CD4-positive, alpha-beta T cell treated with Interleukin-21 for 1 hour (primary cell): ENCODE measurements at places on chromosomes 5 and 9.
A peak's percentile ranks its signal among the peaks of the same experiment; 100 is the strongest.

DNA sequence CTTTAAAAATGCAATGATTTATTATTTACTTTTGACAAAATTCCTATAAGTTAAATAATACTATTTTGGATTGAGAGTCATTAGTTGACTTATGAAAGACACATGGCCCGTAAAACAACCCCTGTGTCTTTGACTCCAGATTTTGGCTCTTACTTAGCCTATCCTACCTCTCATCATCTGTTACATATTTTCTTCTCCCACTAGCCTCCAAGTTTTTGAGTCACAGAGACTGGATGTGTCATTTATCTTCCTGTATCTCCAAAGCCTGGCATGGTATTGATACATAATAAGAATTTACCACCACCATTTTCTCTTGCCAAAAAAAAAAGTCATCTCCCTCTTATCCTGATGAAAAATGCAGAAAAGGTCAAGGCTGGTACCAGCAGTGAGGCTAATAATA is 99.9 kb downstream of the GABRB2 start:
- no peak for DNase-seq

DNA sequence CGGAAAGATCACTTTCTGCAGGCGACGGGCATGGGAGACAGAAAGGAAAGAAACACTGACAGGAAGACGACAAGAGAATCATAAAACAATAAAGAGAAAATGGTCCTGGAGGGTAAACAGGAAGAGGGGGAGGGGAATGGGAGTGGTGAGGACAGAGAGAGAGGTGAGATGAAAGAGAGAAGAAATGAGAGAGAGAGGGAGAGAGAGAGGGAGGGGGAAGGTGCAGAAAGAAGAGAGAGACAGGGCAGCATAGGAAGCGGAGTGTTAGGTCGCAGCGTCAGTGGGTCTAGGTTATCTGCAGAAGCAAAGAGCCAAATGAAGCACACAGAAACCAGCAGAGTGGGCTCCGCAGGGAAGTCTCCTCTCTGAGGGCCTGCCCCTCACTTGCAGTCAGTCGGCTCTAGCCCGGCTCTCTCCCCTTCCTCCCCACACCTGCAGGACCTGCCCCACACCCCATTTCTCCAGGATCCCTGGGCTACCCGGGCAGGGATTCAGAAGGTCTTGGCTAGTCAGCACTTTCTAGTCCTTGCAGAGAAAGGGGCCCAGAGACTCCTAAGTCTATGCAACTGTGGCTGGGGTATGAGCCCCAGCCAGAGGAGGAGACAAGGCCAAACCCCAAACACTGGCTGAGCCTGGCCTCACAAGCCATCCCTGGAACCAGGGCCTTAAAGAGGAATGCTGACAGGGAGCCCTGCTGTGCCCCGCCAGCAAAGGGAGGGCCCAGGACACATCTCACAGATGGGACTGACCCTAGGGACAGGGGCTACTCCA is 29.7 kb upstream of the MEIKIN start:
- peak; percentile 54 for DNase-seq

DNA sequence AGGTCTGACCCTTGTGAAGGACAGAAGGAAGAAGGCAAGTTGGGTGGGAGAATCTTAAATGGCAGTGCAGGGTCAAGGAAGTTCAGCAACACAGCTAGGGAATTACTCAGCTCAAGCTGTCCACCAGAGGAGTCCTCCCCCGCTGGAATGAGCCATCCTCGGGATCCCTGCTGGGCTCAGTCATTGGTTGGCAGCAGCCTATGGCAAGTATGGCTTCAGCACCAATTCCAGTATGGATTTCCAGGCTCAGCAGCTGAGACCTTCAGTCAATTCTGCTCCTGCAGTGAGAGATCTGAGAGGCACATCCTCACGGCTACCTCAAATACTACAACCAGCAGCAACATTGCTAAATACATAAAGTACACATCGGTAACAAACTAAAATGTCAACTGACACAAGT is 280.6 kb upstream of the PIK3R1 start:
- DNase-seq: no peak

GRCh38 chr9:21357479-21358460 is 7.1 kb upstream of the IFNA6 start:
- DNase-seq: peak; percentile 20

- DNase-seq: no peak
Observed at GRCh38 chr5:56807679-56808078, 7.7 kb upstream of the MAP3K1 start.

DNA sequence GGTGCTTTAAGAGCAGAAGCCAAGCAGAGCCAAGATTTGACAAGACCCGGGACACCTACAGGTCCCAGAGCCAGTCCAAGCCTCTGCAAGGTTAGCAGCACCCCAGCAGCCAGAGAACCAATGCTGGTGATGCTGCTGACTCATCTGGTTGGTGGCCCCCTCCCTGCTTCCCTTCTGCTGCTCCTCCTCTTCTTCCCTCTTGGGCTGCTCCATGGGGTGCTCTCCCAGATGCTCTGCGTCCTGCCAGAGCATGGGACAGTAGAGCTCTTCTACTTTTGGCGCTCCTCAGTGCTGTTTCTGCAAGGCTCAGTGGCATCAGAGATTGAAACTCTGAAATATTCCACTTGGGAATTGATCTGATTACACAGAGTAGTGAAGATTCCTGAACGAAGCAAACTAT is 76.1 kb upstream of the SAP30L start:
- DNase-seq: no peak

DNA sequence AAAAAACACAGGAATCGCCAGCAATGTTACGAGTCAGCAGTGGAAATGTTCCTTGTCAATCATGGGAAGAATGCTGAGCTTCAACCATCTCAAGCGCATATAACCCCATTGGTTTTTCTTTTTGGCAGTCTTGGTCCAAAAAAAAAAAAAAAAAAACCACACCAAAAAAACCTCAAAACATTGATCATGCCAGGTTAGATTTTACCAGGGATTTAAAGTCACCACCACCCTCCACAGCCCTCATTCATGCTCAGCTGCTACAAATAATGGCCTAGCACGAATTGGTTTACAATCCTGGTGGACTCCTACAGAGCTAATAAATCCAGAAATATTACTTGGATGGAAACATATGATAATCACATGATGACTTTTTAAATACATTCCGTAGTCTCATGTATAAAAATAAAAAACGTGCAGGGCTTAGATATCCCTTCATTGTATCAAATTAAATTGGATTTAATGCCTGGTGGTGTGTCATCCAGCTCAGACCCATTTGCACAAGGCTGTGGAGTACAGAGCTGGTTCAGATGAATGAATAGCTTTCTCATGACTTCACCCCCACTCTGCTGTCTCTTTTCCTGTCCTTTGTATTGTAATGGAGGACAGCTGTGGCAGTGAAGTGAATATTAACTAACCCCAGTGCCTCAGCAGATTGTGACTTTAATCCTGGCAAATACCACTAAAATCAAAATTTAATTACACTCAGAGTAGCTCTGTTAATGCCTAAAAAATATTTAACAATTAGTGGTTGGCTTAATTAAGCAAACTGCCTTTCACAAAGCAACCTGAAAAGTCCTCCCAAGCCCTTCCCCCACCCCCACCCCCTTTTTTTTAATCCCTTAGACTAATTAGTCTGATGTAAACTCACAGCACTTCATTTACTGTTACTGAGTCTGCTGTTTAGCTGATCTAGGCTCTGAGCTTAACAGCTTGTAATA is 626.5 kb upstream of the ZNF608 start:
- no peak for DNase-seq
